ENCODE measurements at places on chromosomes 3 and 15.

DNA sequence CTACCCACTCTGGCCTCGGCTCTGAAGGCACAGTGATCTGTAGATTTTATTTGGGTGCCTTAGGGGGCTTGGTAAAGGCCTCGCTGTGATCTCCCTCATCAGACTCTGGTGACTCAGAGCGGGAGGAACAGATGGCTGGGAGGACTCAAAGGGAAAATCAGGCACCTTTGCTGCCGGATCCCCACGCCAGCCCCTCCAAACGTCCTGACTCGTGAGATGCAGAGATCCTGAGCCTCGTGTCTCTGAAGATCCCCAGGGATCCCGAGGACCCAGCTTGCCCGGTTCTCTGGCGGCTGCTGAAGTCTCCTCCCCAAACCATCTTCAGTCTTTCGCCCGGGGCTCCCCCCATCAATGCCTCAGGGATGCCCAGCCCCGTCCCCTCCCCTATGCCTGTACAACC is 32.8 kb downstream of the MUC20 start:
- H3K4me3 ChIP-seq: no peak overlapping the region
- no peaks in the 10 kb centered on the region for H3K4me1 ChIP-seq
- no peaks in the 10 kb centered on the region for H3K36me3 ChIP-seq
- H3K27me3 ChIP-seq: no peaks in the 10 kb centered on the region
- DNase-seq: no peak

GRCh38 chr15:33742800-33743199 is 225.5 kb upstream of the CHRM5 start:
- DNase-seq: no peak
- no peak overlapping the region for H3K27ac ChIP-seq
- H3K4me1 ChIP-seq: no peaks in the 10 kb centered on the region
- no peaks in the 10 kb centered on the region for H3K36me3 ChIP-seq
- H3K4me3 ChIP-seq: no peak overlapping the region

DNA sequence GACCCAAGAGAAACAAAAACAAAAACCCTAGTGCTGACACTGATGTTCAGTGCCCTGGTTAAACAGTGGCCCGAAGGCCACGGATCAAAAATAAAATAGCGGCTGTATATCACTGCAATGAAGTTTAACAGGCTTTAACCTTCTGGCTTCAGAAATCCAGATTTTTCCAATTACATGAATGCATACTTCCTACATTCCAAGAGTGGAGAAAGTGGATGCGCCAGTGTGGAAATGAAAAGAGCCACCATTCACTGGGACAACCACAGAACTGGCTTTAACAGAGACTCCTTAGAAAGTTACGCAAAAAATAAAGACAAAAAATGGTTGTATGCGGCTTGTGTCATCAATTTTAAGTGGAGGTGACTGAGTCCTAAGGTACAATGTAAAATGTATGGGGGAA is 522.2 kb downstream of the FHIT start:
- no peak overlapping the region for H3K27ac ChIP-seq
- no peaks in the 10 kb centered on the region for H3K4me1 ChIP-seq
- no peaks in the 10 kb centered on the region for H3K36me3 ChIP-seq
- H3K27me3 ChIP-seq: no peaks in the 10 kb centered on the region

GRCh38 chr15:63135804-63136203 is 14.1 kb downstream of the LACTB start:
- no peak overlapping the region for H3K27ac ChIP-seq
- no peaks in the 10 kb centered on the region for H3K27me3 ChIP-seq
- H3K36me3 ChIP-seq: no peaks in the 10 kb centered on the region

Measured in kidney (tissue), 22 donors.